ENCODE measurements at places on chromosomes 6 and 20. TPM values are rescaled to one million over a fixed set of nuclear protein-coding genes. Genes with fewer than 3 reads are reported as not detected.
A peak's percentile ranks its signal among the peaks of the same experiment; 100 is the strongest.

RBM24 gene
- 1.5 TPM for total RNA-seq

GSTA1 gene
- 25.8 TPM for total RNA-seq

- no peaks in the 10 kb centered on the region for H3K27me3 ChIP-seq
- H3K36me3 ChIP-seq = no peaks in the 10 kb centered on the region
- no peak for DNase-seq
- H3K27ac ChIP-seq = no peak overlapping the region
Measured at GRCh38 chr6:131451321-131452144, 121.5 kb upstream of the ARG1 start.

DNA sequence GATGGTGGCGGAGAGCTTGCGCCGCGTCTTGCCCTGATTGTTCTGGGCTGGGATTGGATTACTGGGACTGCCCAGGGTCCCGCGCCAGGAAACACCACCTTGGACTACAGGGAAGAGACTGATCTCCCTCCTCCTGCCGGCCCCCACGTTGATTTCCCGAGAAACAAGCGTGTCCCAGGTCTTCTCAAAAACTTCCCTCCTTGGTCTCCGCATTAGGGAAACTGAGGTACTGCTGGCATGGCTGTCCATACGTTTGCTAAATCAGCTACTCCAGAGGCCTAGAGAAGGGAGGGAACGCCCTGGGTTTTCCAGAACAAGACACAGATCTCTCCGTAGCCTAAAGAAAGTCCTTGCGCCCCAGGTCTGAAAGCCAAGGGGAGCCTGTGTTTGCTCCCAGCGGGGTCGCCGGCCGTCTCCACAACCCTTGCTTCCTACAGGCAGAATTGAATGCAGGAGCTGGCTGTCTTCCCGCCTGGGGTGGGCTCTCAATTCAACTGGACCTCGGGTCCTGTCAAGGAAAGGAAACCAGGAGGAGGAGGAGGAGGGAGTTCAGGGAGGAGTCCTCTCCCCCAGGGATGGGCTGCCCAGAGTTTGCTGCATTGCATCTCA lies 29.2 kb downstream of the TFAP2A start:
- H3K27ac ChIP-seq = peak overlapping the region; percentile 60
- peaks cover 98% of the 10 kb centered on the region for H3K27me3 ChIP-seq
- no peak for DNase-seq
- peaks cover 13% of the 10 kb centered on the region for H3K4me1 ChIP-seq
- no peaks in the 10 kb centered on the region for H3K36me3 ChIP-seq
- no peak overlapping the region for H3K4me3 ChIP-seq

DNA sequence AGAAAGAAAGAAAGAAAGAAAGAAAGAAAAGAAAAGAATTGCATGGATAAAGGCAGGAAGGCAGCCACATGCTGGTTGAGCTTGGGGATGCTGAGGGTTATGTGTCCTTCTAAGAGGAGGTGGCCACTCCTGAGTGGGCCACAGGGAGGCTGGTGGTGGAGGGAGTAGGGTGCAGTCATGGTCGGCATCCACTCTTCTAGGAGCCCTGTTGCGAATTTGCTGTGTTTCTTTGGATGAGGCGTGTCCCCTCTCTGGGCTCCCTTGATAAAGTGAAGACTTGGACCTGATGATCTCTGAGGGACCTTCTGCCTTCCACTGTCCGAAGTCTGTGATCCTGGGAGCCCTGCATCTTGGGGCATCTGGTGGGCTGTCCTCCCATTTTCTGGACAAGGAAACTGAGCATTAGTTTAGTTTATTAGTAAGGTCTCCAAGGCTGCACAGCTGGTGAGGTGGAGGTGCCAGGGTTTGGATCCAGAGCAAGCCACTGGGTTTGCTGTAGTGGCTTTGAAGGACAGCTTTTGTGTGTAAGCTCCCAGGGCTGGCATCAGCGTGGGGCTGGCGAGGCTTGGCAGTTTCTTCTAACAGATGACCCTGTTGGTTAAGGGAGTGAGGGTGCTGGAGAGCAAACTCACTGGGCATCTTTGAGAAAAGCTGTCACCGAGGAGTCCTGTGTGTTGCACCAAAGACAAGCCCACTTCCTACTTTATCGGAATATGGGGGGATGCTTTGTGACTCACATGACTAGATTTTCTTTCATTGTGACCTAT lies 4.3 kb downstream of the DLGAP4 start:
- DNase-seq = no peak
- peaks cover 68% of the 10 kb centered on the region for H3K27me3 ChIP-seq

- DNase-seq = no peak
- H3K4me3 ChIP-seq = no peak overlapping the region
- H3K27me3 ChIP-seq = peaks cover 9% of the 10 kb centered on the region
- no peak overlapping the region for H3K27ac ChIP-seq
- peaks cover 13% of the 10 kb centered on the region for H3K4me1 ChIP-seq
Measured at GRCh38 chr20:57791966-57792365, 82.2 kb upstream of the PMEPA1 start.

- H3K4me1 ChIP-seq = peaks cover 8% of the 10 kb centered on the region
- H3K36me3 ChIP-seq = no peaks in the 10 kb centered on the region
- H3K27ac ChIP-seq = no peak overlapping the region
Measured at GRCh38 chr20:63855363-63856097, 5.8 kb upstream of the ABHD16B start.
